ENCODE measurements at places on chromosomes 4 and X.

- no peak for DNase-seq
Observed at GRCh38 chr4:3703677-3704521, 62.3 kb upstream of the ADRA2C start.

GRCh38 chr4:171266671-171267070 lies 546.5 kb upstream of the GALNTL6 start:
- no peak for DNase-seq

GRCh38 chr4:125689805-125690204 lies 375.1 kb downstream of the FAT4 start:
- no peak for DNase-seq

- DNase-seq = no peak
Observed at GRCh38 chr4:39637221-39637585, 1.5 kb downstream of the SMIM14 start.

- DNase-seq = no peak
Observed at GRCh38 chr4:30903502-30904214, 183.5 kb downstream of the PCDH7 start.

GRCh38 chr4:73308286-73308685 lies 49.7 kb upstream of the ANKRD17 start:
- no peak for DNase-seq

- DNase-seq = no peak
Observed at GRCh38 chr4:119032921-119033685, 102.5 kb upstream of the MYOZ2 start.

DNA sequence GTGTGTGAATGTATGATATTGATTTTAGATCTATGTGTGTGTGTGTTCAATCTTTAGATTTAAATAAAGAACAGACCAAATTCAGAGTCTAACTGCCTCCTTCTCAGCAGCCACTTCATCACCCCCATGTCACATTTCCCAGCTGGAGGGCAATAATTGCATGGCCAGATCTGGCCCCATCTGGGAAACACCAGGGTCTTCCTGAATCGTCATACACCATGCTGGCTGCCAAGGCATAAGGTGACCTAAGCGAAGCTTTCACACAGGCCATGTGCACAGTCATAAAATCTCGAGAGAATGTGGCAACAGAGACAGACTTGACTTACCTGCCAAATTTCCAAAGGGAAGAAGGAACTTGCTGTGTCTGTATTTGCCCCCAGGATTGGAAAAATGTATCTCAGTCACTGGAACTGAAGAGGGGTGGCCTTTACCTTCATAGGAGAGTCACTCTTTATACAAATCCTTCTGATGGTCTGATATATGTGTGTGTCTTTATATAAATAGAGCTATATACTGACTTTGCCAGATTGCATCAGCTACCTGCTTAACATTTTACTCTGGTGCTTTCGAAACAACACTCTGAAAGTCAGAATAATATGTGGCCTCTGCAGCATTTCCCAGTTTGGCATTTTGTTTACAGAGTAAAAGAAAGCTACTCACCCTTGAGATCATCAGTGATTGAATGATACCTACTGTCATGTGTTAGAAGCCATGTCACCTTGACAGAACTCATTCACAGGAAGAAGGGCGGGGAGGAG lies at the start of gene PLAC1:
Gene PLAC1, minus strand, starts transcription at position 470 of the 758 bp plus-strand sequence. CDS start 91,789 bp downstream, outside the sequence.
- DNase-seq = no peak

GRCh38 chrX:13721371-13721770 lies 13.0 kb downstream of the TRAPPC2 start:
- DNase-seq = no peak

DNA sequence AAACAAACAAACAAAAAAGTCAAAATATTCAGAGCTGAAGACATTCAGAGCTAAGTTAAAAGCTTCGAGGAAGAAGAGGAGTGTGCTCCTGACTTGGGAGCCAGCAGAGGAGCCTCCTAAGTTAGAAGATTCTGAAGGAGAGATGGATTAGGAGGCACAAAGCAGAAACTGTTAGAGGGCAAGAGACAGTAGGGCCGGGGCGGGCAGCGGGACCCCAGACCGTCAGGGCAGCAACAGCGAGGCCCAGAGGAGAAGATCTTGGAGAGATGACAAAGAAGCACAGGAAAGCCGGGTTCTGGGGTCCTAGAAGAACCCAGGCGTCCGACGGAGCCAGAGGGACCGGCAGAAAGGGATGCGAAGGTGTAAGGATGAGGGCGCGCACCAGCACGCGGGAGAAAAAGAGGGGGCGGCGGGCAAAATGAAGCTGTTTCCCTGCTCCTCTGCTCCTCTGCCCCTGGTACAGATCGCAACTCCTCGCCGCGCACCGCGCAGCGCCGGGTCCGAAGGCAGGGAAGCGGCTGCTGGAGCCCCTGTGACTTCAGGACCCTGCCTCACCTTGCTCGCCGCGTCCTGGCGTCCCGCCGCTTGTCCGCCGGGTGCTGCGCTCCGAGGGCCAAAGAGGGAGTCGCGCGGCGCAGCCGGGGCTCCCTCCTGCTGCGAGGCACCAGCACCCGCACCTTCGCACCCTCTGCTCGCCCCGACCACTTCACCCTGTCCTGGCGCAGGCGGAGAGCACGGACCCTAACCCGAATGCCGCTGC lies 477 bp downstream of the KLHL13 start:
- DNase-seq = no peak

DNA sequence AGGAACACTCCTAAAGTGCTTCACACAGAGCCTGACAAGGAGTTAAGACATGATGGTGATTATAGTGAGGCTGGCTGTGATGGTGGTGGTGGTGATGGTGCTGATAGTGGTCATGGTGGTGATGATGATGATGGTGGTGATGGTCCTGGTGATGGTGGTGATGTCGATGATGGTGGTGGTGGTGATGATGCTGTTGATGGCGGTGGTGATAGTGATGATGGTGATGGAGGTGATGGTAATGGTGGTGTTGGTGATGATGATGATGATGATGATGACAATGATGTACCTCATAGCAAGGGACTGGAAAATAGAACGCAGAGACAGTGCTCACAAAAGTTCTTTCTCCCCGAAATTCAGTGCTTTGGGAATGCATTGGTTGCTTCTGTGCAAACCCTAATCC lies 34.3 kb upstream of the PSAPL1 start:
- no peak for DNase-seq

- no peak for DNase-seq
Observed at GRCh38 chr4:64613046-64613445, 203.8 kb upstream of the TECRL start.

- DNase-seq = no peak
Observed at GRCh38 chr4:61886131-61886530, 686.0 kb downstream of the ADGRL3 start.

- no peak for DNase-seq
Observed at GRCh38 chr4:31290836-31291235, 570.7 kb downstream of the PCDH7 start.

DNA sequence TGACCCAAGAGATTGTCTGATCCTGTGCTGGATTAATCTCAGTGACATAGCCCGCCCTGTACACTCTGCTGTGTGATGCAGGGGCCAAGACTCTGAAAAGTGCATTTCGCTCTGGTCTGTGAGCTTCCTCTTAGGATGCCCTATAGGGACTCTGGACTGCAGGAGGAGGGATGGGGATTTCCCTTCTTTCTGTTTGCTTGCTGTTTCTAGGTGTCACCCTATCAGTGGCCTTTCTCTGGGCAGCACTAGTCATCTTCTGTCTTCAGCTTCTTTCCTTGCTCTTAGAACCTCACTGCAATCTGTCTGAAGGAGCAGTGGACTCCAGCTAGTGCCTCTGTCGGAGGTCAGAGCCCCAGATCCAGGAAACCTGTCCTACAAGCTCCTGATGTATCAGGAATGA lies 34.5 kb upstream of the SCRG1 start:
- DNase-seq = no peak

GRCh38 chr4:156749426-156750403 lies 221.9 kb downstream of the PDGFC start:
- no peak for DNase-seq

DNA sequence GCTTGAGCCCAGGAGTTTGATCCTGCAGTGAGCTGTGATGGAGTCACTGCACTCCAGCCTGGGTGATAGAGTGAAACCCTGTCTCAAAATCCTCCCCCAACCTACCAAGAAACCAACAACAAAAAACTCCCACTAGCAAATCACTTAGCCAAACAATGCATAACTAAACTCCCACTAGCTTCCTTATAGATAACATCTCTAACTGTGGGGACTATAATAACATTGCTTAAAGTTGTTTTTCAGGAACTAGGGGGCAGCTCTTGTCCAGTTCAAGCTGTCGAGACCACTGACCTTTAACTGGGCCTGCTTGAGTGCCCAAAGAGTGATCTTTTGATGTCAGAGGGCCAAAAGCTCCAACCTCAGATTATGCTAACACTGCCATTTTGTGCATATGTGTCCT lies 81.7 kb downstream of the FREM3 start:
- no peak for DNase-seq

- DNase-seq = peak; percentile 38
Observed at GRCh38 chrX:3711331-3711917, 2.0 kb downstream of the PRKX start.

All from CD8-positive, alpha-beta T cell (primary cell).